Astrocyte (in vitro differentiated cells and primary cell): ENCODE measurements at places on chromosomes 1 and 21.

GRCh38 chr1:62025892-62026291 lies 168.8 kb upstream of the L1TD1 start:
- no peaks in the 10 kb centered on the region for H3K4me1 ChIP-seq
- DNase-seq, result no peak
- no peaks in the 10 kb centered on the region for H3K36me3 ChIP-seq
- H3K27me3 ChIP-seq, result no peaks in the 10 kb centered on the region

DNA sequence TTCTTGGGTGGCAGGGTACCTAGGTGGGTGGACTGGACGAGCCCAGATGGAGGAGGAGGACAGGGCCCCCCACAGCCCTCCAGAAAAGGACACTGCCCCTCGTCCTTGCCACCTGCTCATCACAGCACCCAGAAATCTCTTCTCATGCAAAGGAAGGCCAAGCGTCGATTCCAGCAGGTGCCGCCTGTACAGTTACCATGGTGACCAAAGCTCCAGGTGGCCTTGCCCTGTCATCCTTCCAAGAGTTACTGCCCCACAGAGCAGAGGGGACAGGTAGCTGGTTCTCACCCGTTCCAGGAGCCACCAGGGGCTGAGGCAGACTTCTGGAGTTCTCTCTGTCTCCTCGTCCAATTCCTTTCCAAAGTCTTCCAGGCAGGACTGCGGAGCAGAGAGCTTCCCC lies 119.9 kb upstream of the VAMP3 start:
- no peaks in the 10 kb centered on the region for H3K4me1 ChIP-seq
- H3K27me3 ChIP-seq, result no peaks in the 10 kb centered on the region
- no peak for DNase-seq

DNA sequence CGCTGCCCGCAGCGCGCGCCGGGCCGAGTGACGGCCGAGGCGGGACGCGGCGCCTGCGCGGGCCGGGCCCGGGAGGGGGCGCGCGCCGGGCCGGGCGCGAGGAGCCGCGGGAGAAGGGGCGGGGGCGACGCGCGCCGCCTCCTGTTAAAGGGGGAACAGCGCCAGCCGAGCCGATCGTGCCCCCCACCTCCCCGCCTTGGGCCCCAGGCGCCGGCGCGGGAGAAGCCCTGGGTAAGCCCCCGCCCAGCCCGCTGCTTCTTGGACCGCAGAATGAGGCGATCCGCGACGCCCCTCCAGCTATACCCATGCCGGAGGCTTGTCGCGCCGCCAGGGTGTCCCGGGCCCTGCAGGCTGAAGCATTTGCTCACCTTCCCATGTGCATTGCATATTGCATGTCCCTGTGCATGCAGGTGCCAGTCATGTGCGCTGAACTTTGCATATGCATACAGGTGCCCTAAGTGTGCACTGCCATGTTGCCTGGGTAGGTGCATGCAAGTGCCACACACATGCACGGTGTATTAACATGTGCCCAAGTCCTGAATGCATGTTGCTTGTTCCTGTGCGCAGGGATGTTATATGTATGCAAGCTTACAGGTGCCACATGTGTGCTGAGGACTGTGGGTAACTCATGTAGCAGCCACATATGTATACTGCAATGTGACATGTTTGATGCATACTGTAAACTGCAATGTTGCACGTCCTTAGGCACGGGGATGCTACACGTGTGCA lies at the start of gene ADGRB2:
Gene ADGRB2 (minus strand): TSS at position 29 of the 729 bp plus-strand sequence. CDS start 7,119 bp downstream, outside the sequence.
- H3K27ac ChIP-seq, result no peak within 1 kb of the TSS
- H3K36me3 ChIP-seq, result no peaks in the 10 kb centered on the region
- peaks cover 43% of the 10 kb centered on the region for H3K4me1 ChIP-seq
- no peaks in the 10 kb centered on the region for H3K27me3 ChIP-seq

DNA sequence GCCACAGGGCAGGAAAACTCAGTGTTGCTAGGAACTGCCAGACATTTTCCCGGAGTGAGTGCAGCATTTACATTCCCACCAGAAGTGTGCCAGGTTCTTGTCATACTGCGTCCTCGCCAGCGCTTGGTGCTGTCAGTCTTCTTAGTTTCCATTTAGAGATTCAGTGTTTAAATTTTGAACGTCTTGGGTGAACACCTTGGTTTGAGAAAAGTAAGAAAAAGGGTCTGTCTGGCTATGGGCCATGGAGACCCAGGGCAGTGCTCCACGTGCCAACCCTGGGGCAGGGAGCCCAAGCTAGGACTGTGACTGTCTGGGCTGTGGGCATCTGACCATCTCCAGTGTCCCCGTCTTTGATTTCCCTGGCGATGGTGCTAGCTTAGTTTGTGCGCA lies 16.0 kb downstream of the IBA57 start:
- H3K27ac ChIP-seq, result no peak overlapping the region
- no peaks in the 10 kb centered on the region for H3K27me3 ChIP-seq
- no peak for DNase-seq
- no peaks in the 10 kb centered on the region for H3K4me1 ChIP-seq

- no peaks in the 10 kb centered on the region for H3K27me3 ChIP-seq
- H3K4me1 ChIP-seq, result peaks cover 6% of the 10 kb centered on the region
- H3K4me3 ChIP-seq, result no peak overlapping the region
- no peak overlapping the region for H3K27ac ChIP-seq
- no peaks in the 10 kb centered on the region for H3K36me3 ChIP-seq
Observed at GRCh38 chr1:50979937-50980336, 9.9 kb downstream of the CDKN2C start.
